ENCODE measurements at places on chromosomes 2 and 18.

DNA sequence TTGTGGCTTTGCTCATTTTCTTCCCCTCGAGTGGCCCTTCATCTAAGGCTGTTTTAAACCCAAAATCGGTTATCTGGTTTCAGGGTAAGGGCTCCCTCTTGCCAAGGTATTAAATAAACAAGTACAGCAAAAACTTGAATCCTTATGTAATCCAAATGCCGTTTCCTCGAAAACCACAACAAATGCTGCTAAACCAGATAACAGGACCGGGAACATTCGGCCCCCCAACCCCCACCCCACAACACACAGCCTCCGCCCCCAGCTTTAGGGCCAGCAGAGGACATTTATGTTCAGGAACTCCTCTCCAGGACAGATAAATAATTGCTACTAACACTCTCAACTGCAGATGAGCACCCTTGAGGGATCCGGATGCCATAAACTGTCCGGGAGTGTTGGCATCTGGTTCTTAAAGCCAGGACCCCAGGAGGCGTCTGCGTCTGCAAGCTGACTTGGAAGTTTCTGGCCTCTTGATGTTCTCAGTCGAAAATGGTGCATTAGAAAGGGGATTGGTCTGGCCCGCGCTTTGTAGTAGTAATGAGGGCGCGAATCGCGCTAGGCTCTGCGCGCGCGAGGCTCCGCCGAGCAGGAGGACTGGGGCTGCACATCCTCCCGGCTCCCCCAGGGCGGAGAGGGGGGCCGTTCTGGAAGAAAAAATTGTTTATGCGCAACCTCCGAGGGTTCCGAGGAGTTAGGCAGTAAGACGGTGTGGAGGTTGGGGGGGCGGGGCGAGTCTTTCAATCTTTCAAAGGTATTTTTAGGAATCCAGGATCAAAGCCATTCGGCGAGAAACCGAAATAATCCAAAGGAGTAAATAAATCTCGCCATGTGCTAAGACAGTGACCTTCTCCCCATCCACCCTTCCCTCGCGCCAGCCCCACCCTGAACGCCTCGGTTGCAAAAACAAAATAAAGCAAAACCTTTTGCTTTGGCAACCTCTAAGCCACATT, 3.9 kb upstream of the ID2 start:
- peak; percentile 58 for DNase-seq

DNA sequence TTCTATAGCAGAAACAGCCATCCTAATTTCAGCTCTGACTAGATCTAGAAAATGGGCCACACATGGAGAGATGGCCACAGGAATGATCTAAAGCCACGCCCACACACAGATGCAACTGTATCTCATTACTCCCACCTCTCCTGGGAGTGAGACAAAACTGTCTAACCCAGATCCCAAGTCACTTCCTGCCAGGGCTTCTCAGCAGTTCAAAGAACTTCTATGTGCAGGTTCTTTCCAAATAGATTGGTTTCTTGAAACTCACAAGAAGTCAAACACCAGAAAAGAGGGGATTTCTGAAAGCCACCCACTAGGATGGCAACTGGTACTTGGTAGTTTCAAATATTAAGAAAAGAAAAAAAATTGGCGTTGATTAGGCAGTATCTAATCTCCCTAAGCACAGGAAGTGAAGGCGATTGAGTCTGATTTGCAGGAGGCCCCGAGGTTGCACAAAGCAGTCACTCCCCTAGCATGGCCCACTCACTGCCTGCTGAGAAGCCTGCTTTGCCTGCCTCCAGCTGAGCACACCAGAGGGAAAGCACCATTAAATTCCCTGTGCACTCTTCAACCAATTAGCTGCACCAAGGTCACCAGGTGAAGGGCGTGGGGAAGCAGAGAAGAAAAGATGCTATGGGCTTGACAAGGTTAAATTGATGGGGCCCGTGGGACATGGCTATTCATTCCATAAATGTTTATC, 51.1 kb downstream of the PAPOLG start:
- DNase-seq: peak; percentile 36

DNA sequence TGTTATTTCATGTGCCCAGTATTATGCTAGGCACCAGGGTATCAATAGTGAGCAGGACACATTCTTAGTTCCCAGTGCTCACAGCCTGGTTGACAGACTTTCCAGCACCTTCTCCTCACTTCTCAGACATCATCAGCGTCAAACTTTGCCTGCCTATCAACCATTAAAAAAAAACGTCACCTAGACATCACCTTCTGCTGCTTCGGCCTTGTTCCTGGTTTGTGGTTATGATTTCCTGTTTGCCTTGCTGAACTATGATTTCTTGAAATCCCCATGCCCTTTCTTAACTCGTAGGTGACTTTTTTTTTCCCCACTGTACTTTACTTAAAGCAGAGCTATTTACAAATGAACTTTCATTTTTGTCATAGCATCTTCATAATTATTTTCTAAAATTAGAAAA, 60.4 kb upstream of the NABP1 start:
- no peak for DNase-seq

DNA sequence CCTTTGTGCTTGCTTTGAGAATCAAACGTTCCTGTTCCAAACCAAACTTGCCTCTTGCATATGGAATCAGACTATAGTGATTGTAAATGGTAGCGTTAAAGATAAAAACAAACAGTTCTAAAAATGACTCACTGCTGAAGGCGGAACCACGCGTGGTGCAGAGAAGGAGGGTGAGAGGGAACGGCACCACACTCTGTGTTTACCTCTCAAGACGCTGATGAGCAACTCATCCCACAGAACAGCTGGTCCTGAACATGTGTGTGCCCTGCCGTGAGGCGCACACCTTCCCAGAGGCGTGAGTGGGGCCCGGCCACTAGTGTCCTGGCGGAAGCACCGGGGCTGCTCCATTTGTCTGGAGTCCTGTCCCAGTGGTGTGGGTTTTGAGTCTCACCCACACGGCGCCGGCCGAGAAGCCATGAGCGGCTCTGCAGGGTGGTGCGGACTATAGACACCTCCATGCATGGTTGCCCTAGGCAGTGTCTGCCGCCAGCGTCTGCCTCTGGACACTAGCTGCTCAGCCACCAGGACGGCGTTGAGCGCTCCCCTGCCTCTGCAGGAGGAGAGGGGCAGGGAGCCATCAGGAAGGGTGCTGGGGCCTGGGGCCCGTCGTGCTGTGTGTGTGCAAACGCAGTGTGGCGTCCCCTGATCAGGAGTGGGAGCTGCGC, 52.1 kb downstream of the NFATC1 start:
- DNase-seq: no peak

DNA sequence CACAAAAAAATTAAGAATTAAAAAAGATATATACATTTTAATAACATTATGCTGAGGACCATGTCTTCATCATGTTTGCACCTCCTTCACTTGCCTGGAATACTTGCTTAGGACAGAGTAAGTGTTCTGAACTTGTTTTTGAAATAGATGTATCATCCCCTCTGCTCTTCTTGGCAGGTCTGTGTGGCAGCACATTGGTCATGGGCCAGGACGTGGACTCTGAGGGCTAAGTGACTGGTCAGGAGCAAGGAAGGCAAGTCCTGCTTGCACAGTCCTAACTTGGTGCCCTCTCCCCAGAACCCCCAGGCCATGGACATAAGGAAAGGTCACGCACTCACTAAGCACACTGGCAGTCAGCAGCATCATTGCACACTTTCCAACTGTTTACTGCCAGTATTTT, 95.8 kb downstream of the PTPRM start:
- no peak for DNase-seq

DNA sequence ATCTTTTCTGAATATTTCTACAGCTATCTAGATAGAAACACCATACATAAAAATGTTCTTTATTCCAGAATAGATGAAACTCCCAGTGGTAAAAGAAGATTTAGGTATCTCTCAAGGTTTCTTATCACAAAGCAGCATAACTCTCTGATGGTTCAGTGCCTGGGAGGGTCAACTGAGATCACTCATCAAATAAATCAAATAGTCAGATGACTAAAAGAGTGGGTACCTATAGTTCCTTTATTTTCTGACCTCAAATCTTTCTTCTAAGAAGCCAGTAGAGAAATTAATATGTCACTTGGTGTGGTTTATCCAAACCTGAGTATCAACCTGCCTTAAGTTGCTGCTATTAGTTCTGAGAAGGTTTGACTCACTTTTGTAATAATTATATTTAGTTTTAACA, 120.9 kb downstream of the TMEFF2 start:
- no peak for DNase-seq

DNA sequence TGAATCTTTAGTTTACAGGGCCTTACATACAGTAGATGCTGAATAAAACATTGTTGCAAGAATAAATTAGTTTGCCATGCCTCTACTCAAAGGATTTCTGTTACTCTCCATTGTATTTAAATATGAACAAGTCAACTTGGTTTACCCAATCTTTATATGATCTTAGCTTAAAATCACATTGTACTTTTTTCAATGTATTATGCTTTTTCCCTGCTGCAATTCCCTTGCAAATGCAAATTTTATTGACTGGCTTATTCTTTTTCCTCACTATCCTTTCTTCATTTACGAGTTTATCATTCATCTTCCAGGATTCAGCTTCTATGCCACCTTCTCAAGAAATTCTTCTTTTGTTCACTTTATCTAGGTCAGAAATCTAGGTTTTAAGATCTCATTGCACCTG, 571.4 kb upstream of the ZNF804A start:
- no peak for DNase-seq

DNA sequence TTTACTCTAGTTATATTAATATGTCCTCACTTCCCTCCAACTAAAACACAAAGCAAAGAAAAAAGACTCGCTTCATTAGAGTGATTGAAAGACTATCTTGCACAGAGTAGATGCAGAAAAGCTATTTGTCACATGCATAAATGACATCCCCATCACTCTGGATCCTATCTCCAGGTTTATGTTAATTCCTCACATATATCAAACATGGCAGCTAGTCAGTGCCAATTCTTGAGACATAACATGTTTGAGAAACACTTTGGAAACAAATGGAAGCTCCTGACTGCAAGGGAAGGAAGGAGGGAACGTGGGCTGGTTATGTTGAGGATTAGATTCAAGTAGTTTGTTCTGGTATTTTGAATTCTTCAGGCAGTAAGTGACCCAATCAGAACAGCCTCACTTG, 89.8 kb upstream of the BCL2L11 start:
- no peak for DNase-seq

GRCh38 chr2:62631160-62632085, 74.1 kb upstream of the EHBP1 start:
- DNase-seq: no peak

- DNase-seq: no peak
These were observed 325.6 kb downstream of the HRH4 start for GRCh38 chr18:24786027-24786426.

DNA sequence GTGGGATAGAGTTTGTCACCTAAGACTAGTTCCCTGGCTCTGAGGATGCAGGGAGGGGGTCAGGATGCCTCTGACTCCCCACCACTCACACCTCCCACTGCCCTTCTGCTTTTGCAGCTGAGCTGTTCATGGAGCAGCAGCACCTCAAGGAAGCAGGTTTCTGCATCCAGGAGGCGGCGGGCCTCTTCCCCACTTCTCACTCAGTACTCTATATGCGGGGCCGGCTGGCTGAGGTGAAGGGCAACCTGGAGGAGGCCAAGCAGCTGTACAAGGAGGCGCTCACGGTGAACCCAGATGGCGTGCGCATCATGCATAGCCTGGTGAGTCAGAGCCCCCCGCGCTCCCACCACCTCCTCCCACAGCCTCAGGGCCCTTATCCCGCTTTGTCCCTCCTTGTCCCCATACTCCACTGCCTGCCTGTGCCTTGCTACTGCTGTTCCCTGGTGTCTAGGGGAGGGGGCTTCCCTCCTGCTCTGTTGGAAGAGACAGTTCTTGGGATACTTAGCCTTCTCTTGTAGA, 94.4 kb downstream of the STPG4 start:
- no peak for DNase-seq

DNA sequence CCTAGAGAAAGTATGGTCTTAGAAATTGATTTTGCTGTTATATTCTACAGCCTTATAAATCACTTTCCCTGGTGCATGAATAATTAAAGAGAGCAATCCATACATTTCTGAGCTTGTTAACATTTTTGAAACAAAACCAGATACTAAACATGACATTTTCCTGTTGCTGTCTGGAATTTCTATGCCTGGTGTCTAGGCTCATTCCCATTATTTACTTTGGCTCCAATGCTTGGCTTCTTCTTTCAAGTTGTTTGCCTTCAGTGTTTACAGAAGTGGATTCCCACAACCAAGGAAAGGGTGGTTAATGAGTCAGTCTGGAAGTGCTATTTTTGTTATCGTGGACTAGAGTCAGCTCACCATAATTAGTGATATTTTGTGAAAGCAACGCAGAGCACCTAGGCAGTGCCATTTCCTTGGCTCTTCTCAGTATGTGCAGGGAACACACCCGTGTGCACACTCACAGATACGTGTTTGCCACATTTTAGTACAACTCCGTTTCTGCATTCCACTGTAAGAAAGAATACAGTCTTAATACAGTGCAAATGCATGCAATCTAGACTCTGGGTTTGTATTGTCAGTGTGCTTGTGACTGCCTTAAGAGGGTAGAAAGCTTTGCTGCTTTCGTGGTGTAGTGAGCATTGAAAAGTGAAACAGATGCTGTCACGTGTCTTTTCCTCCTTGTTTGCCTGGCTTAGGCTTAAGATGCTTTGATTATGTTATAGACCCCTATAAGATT, 185.0 kb upstream of the RASGRP3 start:
- peak; percentile 46 for DNase-seq

DNA sequence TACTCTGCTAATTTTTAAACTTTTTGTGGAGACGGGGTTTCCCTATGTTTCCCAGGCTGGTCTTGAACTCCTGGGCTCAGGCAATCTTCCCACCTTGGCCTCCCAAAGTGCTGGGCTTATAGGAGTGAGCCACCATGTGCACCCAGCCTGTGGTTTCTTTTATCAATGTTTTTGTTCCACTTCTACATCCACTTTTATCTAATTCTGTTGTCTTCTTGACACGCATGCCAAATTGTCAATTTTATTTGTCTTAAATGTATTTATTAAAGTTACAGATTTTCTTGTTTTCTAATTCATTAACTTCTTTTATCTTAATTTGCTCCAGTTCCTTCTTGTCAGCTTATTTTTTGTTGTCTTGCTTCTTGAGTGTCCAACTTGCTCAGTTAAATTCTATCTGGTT, 43.8 kb upstream of the ASPRV1 start:
- no peak for DNase-seq

- DNase-seq: peak; percentile 32
These were observed 98.5 kb upstream of the RIOK3 start for GRCh38 chr18:23354625-23355024.

DNA sequence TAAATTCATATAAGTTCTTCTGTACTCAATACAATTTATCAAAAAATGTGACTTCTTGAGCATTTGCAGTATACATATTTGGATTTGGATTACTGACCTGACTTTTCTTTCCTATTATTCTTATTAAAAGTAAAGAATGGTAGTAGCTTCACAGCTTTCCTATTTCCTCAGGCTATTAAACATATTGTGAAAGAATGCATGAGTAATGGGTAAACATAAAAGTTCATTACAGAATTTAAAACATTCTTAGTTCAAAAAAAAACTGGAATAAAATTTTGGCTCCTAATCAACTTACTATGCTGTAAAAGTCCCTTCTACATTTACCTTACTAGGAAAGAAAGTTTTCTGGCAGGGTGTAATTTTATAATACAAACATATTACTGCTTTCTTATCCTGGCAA, 27.3 kb upstream of the C2orf66 start:
- DNase-seq: no peak

DNA sequence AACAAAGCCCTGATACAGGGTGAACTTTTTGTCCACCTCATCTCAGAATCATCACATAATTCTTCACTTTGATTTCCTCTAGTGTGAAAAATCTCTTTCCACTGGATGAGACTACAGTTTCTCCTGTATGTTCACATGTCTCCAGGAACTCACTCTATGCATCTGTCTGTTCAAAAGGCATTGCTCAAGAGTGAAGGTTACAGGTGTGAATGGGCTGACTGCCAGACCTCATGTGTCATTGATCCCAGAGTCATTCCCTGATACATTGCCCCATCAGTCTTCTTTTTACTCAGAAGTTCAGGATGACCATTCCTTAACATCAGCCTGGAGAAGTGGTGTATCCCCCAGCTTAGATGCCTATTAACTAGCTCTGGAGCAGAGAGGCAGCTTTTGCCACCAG, 4.4 kb upstream of the DSC3 start:
- DNase-seq: no peak
